CD4-positive, alpha-beta T cell treated with Interleukin-21 for 1 hour (primary cell): ENCODE measurements at places on chromosomes 6 and 20.

- no peak for DNase-seq
These were observed 661.4 kb downstream of the EPHA7 start for GRCh38 chr6:92757925-92758324.

GRCh38 chr6:137862419-137863090 is 4.5 kb upstream of the TNFAIP3 start:
- DNase-seq: no peak

GRCh38 chr6:137165375-137166246 is 7.8 kb downstream of the IL22RA2 start:
- DNase-seq: peak; percentile 43

DNA sequence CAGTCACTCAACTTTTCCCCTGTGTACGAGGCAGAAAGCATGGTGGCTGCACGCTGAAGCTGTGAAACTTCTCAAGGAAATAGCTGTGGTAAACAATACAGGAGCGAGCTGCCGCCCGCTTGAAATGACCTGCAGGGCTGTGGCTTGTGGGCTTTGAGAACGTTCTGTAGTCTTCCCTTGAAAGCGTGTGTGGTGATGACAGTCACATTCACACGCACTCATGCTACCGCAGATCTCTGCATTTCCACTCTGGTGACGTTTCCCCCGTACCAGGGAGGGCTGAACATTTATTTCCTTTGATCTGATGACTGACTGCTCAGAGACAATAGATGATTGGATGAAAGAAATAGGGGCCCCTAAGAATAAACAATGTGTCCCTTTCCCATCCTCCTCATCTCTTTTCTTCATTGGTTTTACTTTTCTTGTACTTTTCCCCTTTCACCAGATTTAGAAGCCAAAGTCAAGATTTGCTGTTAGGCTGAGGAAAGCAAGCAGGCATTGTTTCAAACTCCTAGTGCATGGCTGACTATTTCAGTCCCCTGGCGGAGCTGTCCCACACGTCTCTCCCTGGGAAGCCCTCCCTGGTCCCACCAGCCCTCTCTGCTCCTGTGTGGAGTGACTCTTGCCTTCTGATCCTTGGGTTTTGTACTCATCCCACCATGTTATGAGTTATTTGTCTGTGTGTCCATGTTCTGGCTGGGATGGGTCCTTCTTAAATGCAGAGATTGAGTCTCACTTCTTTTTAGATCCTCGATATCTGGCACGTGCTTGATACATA is 3.9 kb downstream of the SYTL3 start:
- DNase-seq: peak; percentile 94

DNA sequence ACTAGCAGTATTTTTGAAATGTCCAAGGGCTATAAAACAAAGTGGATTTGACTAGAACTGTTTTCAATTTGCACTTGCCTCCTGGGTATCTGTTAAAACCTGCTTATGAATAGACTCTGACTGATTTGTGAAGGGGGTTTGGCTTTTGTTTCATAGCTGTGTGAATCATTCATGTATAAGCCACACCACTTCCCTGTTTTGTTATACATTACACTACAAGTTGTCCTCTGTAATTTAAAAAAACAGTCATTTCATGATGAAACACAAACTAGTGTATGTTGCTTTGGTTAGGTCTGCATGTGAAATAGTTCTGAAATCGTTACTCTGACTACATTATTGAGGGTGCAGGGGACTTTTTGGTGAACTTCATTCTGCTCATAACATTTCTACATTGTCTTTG is 121.7 kb downstream of the NKAIN2 start:
- DNase-seq: no peak

- no peak for DNase-seq
These were observed 72.3 kb downstream of the ZHX3 start for GRCh38 chr20:41245086-41245707.

- DNase-seq: peak; percentile 77
These were observed 8.6 kb upstream of the BTNL2 start for GRCh38 chr6:32415521-32416019.

GRCh38 chr6:170136541-170137175 is 154.2 kb downstream of the DLL1 start:
- DNase-seq: no peak

DNA sequence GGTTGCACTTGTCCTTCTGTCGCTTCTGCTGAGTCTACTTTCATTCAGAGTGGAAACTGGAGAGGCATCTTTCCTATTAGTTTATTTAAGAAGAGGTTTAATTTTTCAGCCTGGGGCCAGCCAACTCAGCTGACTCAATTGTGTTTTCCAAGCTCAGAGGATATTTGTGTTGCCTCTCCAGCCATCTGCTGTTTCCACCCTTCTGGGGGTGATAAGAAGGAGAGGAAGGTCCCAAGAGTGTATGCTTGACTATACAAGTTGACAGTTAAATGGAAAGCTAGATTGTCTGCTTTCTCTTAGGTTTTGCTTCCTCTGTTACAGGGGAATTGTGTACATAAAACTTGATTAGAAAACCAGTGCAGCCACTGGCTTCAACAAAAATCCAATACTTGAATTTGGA is 3.0 kb downstream of the PSMF1 start:
- no peak for DNase-seq

GRCh38 chr6:101779051-101779844 is 385.7 kb downstream of the GRIK2 start:
- no peak for DNase-seq

DNA sequence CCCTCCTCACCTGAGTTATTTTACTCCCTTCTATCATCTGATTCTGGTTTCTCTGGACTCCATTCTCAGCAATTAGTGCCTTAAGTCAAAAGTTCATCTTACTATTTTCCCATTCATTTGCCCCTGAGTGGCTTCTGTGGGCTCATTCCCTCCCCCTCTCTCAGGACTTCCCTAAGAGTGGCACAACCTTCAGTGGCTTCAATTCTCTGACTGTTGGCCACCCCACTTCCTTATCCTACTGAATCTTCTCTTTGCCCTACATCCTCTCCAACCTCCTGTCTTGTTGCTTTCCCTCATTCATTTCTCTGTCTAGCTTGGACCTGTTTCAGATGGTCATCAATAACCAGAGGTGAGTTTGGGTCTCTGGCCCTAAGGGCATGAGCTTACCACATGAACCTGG is 61.1 kb upstream of the GLP1R start:
- DNase-seq: no peak

GRCh38 chr20:10921491-10922010 is 247.8 kb upstream of the JAG1 start:
- DNase-seq: no peak

- no peak for DNase-seq
These were observed 96.6 kb downstream of the CDKAL1 start for GRCh38 chr6:20630617-20631548.

GRCh38 chr6:144377586-144378210 is 92.6 kb downstream of the UTRN start:
- no peak for DNase-seq

- peak; percentile 1 for DNase-seq
These were observed 57.8 kb downstream of the PDSS2 start for GRCh38 chr6:107401573-107401972.

GRCh38 chr6:157600807-157601206 is 219.8 kb downstream of the ZDHHC14 start:
- no peak for DNase-seq

GRCh38 chr6:39886871-39887270 is 47.4 kb downstream of the MOCS1 start:
- DNase-seq: no peak

DNA sequence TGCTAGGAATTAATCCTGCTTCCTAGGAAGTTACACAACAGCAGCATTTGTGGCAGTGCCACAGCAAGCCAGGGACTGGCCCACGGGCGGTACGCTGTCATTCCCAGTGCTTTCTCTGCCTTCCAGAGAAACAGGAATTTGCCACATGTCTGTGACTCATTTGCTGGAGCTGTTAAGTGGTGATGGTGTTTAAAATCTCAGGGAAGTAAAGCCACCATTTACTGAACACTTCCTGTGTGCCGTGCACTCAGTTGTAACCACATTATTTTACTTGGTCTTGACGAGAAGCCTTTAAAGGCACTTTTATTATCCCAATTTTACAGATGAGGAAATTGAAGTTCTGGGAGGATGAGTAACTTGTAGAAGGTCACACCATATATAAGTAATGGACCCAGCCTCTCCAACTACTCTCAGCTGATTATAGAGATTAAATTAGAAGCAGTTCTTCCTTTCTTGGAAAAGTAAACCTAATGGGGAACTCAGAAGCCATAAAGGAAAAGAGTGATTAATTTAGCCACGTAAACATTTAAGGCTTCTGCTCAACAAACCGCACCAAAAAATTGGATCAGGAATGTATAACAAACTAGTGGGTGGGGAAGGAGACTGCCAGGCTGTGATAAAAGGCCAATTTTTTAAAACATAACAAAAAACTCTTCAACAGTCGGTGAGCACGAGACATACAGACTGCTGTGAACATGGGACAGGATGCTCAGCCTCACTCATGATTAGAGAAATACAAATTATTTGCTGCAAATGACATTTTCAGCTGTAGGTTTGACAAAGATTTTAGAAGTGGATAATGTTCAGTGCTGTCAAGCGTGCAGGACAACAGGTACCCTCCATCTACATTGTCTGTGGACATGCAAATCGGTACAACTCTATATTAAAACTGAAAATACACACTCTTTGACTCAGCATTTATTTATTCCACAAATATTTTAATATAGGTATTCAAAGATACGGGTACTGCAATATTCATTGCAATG is 311.2 kb downstream of the NRN1 start:
- DNase-seq: no peak

DNA sequence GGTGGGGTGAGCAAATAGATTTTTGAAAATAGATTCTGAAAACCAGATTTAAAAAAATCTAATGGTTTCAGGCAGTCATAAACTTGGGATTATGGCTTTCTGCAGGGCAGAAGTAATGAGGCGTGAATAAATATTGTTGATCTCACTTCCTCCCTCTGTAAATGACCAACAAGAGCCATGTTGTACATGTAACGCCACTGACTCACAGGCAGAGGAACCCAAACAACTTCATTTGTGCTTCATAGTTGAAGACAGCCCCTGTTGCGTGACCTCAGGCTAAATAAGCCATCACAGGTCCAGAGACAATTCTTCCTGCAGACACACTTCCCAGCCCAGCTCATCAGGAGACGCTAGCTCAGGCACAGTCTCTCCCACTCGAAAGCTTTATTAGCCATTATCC is 59.1 kb upstream of the F13A1 start:
- no peak for DNase-seq

DNA sequence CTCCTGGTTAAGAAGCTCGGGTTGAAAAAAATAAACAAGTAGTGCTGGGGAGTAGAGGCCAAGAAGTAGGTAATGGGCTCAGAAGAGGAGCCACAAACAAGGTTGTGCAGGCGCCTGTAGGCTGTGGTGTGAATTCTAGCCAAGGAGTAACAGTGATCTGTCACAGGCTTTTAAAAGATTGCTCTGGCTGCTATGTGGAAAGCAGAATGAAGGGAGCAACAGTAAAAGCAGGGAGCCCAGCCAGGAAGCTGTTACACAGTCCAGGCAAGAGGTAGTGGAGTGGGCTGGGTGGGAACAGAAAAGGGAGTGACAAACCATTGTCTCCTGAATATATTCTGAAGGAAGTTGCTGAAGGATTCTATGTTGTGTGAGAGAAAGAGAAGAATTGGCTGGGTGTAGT is 2.0 kb downstream of the HFE start:
- DNase-seq: no peak

- no peak for DNase-seq
These were observed 143.9 kb downstream of the DTNBP1 start for GRCh38 chr6:15518878-15519277.
